ENCODE measurements at places on chromosomes 12 and 14.

- DNase-seq, result no peak
Measured at GRCh38 chr12:112261559-112261958, 120.7 kb downstream of the HECTD4 start.

DNA sequence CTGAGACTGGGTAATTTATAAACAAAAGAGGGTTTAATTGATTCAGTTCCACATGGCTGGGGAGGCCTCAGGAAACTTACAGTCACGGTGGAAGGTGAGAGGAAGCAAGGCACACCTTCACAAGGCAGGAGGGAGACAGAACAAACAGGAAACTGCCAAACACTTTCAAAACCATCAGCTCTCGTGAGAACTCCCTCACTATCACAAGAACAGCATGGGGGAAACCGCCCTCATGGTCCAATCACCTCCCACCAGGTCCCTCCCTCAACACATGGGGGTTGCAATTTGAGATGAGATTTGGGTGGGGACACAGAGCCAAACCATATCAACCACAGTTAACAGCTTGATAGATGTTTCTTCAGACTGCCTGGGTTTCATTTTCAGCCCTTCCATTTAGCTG lies 6.2 kb upstream of the GNPNAT1 start:
- no peak for DNase-seq

DNA sequence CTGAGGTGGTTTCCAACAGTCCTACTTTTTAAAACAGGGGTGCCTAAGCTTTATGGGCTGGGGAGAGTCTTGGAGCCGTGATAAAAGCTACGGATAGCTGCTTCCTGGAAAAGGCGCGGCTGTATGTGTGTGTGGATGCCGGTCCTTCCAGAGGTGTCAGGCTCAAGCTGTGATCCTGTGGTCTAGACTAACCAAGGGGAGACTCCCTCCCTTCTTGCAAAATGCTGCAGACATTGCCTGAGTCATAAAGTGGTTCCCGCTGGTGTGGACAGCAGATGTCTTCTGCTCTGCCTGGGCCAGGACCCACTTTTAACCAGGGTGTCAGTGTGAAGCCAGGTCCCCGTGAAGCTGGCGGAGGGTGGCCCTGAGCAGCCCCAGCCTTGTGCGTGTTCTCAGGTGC lies 37.8 kb downstream of the CCDC92 start:
- peak; percentile 57 for DNase-seq

DNA sequence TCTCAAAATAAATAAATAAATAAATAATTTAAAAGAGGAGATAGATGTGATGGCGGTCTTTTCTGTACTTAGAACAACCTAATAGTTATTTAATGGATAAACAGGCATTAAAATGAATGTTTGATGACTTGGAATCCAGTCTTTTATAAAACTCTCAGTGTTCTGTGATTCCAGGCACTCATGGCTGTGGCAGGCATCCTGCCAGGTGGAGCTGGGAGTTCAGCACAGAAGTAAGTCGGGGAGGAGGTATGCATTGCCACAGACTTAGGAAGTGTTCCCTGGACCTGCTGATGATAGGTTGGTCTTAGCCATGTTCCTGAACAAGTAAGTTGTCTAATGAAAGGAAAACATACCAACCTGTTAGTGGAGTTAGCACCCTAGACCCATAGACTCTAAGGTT lies 126.3 kb downstream of the CACNA1C start:
- DNase-seq, result no peak

GRCh38 chr14:75980856-75981255 lies 939 bp downstream of the TGFB3 start:
- no peak for DNase-seq

GRCh38 chr12:63083046-63083445 lies 68.0 kb downstream of the AVPR1A start:
- DNase-seq, result no peak
